CD4-positive, alpha-beta T cell treated with Interleukin-6 for 4 hours (primary cell): ENCODE measurements at places on chromosomes 3 and 15.

DNA sequence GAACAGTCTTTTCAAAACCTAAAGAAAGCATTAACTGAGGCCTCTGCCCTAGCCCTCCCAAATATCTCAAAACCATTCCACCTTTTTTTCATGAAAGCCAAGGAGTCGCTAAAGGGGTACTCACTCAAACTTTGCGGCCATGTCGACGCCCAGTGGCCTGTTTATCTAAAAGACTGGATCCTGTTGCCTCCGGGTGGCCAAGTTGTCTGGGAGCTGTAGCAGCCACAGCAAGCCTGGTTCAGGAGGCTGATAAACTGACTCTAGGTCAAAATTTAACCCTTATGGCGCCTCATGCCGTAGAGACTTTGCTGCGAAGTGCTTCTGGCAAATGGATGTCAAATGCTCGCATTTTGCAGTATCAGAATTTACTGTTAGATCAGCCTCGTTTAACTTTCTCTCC is 39.5 kb downstream of the ZBTB11 start:
- DNase-seq: no peak

DNA sequence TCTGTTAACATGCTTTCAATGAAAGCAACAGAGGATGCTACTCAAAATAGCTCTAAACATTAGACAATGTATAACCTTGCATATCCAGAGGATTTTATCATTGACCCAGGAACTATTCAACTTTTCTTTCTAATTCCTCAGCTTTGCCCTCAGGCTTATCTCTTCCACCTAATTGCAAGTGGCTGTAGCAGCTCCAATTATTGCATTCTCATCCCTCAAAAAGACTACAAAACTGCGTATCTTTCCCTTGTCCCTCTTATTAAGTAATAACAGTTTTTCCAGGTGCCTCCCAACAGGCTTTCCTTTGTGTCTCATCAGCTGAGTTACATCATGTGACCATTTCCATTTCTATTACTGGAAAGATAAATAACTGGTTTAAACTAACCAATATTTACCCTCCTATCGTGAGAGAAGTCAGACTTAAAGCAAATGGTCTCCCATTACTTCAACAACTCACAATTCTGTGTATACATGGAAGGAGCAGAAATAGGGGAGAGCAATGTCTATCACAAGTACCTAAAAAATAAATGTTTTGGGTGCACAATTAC is 78.0 kb upstream of the MBNL1 start:
- DNase-seq: no peak

GRCh38 chr3:30549600-30549999 is 56.8 kb upstream of the TGFBR2 start:
- DNase-seq: no peak

GRCh38 chr3:37418357-37418756 is 244.0 kb upstream of the LRRFIP2 start:
- DNase-seq: no peak

GRCh38 chr15:92071045-92071634 is 217.6 kb downstream of the SLCO3A1 start:
- DNase-seq: no peak

GRCh38 chr3:13145131-13145825 is 72.0 kb upstream of the IQSEC1 start:
- no peak for DNase-seq

DNA sequence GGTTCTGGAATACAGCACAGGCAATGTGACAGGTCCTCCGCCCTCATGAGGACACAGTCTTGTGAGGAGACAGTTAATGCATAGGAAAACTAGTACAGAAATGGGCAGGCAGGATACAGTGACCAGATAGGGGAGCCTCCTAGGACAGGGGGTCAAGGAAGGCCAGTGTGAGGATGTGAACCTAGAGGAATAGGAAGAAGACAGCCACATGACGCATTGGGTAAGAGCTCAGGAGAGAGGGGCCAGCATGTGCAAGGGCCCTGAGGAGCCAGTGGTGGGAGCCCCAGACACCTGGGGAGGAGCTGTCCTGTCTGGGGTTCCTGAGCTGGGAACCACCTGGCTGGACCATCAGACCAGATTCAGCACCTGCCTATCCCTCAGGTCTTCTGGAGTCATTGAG is 15.6 kb downstream of the IRAK2 start:
- DNase-seq: no peak

DNA sequence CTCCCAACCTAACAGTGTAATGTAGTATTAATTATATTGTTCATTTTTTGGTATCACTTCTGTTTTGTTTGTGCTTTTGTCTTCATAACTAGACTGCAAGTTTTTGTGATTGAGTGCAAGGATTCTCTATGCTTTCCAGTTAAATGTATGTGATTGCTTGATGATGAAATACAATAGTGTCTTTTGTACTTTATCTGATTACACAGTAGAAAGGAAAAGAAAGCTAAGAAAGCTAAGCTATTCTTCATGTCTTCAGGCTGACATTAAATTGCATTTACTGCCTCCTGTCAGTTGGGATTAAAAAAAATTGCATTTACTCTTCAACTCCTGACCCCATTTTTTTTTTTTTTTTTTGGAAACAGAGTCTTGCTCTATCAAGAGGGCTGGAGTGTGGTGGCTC is 28.5 kb downstream of the RTF1 start:
- DNase-seq: no peak

DNA sequence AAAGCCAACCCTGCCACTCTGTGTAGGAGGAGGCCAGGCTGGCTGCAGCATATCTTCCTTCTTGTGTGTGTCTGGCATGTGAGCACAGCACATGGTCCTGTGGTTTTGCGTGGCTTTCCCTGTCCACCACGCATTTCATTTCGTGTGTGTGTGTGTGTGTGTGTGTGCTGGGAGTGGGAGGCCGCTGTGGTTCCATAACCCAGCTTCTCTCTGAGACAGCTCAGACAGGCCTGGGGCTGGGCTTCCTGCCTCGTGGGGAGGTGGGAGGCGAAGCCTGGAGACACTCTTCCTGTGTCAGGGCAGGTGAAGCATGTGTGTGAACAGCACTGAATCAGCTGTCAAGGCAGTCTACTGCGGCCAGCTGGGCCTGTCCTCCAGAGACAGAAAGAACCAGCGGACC is 16.0 kb upstream of the MRPS22 start:
- peak; percentile 21 for DNase-seq

DNA sequence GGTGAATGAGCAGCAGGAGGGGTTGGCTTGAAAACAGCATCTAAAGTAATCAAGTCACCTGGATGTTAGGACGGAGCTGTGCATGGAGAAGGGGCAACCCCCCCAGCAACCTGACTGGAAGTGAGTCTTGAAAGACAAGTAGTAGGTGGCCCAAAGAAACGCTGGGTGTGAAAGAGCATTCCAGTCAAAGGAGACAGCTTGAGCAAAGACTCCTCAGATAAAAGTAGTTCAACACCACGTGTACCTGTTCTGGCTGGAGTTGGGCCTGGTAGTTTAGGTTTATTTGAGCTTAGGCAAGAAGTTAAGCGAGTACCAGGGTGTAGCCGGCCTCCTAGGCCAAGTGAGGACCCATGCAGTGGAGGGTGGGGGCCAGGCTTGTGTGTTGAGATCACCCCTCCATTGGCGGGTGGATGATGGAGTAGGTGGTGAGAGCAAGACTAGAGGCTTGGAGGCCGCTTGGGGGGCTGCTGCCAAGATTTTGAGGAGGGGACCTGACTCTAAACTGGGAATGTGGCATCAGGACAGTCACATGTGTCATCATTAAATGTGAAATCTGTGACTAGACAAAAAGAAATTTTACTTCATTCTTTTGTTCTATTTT is 61.3 kb downstream of the ABHD2 start:
- DNase-seq: no peak

GRCh38 chr3:133915685-133916658 is 20.3 kb upstream of the RAB6B start:
- DNase-seq: no peak

DNA sequence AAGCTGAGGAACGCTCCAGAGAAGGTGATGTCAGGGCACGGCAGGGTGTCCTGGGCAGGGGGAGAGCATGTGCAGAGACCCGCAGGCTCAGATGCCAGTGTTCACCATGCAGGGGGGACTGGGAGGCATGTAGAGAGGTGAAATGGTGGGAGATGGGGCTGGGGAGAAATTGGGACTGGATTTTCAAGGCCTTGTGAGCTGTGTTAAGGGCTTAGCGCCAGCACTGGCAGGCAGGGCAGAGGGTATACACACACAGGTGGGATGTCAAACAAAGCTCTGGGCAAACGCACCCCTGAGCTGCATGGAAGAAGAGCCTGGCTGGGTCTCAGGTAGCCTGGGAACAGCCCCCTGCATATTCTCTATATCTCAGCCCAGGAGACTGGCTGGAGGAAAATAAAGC is 282.7 kb downstream of the SHQ1 start:
- DNase-seq: no peak

- DNase-seq: no peak
These were observed 31.7 kb upstream of the THUMPD3 start for GRCh38 chr3:9331171-9331570.

GRCh38 chr3:14283813-14284438 is 105.3 kb downstream of the LSM3 start:
- no peak for DNase-seq

DNA sequence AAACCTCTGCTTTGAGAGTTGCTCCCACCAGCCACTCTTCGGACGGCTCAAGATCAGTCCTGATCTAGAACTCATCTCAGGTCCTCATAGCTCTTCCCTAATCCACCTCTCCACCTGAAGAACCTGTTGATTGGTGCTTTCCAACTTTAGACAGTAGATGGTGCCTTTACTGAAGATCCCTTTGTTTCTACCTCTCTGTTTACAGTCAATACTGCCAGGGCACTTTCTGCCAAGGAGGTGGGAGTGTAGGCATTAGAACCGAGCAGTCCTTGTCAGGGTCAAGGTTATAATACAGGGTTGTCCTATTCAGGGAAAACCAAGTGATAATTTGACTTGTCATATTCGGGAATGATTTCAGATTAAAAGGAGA is 1.2 kb downstream of the CGNL1 start:
- DNase-seq: no peak

DNA sequence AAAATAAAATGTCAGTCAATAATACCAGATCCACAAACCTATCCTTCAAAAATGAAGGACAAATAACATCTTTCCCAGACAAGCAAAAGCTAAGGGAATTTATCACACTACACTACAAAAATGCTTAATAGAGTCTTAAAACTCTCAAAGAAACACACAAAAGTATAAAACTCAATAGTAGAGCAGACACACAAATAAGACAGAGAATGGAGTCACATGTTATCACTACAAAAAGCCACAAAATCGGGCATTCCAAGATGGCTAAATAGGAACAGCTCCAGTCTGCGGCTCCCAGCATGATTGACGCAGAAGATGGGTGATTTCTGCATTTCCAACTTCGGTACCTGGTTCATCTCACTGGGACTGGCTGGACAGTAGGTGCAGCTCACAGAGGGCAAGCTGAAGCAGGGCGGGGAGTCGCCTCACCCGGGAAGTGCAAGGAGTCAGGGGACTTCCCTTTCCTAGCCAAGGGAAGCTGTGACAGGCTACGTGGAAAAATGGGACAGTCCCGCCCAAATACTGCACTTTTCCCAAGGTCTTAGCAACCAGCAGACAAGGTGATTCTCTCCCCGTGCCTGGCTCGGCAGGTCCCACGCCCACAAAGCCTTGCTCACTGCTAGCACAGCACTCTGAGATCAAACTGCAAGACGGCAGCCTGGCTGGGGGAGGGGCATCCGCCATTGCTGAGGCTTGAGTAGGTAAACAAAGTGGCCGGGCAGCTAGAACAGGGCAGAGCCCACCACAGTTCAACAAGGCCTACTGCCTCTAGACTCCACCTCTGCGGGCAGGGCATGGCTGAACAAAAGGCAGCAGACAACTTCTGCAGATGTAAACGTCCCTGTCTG is 46.3 kb downstream of the SENP7 start:
- DNase-seq: peak; percentile 70

DNA sequence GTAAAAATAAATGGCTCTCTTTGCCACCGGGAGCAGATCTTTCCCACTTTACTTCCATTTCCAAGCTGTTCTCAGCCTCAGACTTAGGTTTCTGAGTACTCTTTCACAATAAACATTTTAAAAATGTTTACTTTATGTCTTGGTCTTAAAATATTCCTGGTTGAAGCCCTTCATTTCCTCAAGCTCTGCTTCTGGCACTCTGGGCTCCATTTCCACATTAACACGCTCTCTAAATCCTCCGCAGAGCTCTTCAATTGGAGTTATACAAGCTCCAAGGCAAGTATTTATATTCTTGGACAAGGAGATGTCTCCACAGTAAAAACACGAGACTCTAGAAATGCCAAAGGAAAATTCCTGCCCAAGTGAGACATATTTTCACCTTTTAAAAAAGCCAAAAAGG is 169.3 kb downstream of the GREM1 start:
- DNase-seq: no peak

- DNase-seq: no peak
These were observed 53.7 kb upstream of the GYG1 start for GRCh38 chr3:148937467-148938255.

DNA sequence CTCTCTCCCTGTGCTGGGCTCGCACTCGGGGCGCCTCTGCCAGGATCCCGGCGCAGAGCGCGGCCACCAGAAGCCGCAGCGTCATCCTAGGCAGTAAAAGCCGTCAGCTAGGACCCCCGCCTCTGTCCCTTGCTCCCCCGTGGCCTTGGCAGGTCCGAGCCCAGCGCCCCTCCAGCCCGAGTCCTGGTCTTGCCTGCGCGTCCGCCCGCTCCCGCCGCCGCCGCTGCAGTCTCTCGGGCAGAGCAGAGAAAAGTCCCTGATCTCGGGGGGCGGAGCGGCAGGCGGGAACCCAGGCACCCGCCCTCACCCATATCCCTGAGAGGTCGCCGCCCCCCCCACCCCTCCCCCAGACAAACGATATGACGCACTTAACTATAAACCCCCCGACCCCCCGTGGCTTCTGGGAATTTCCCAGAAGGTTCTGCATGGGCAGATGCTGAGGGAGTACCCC is at the start of gene COL7A1:
Gene COL7A1 (minus strand): TSS at position 255 of the 451 bp plus-strand sequence. CDS start 170 bp downstream, at position 85.
- DNase-seq: no peak

GRCh38 chr3:62260655-62261054 is 112.7 kb downstream of the FEZF2 start:
- DNase-seq: no peak

DNA sequence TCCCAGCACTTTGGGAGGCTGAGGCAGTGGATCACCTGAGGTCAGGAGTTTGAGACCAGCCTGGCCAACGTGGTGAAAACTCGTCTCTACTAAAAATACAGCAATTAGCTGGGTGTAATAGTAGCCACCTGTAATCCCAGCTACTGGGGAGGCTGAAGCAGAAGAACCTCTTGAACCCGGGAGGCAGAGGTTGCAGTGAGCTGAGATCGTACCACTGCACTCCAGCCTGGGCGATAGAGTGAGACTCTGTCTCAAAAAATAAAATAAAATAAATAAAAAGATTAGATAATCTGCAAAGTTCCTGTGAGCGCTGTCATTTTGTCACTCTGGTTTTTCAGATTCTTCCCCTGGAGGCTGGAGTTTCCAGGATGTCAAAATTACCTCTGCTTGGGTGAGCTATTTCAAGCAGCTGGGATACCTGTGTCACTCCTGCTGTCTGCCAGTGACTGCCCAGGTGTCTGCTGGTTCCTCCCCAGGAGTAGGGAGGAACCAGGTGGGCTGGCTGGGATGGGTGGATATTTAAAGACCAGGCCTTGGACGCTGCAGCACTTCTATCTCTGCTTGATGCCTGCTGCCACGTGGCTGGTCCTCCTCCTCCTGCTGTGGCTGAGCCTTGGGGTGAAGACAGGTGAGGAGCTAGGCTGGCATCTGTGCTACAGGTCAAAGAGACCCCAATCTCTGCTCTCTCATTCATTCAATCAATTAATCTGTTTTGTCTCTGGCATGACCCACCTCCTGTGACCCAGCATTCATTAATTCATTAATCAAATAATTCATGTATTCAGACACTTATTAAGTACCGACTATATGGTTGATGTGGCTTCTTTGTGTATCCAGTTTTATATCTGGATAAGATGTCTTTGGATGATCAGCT is 19.5 kb upstream of the MUC20 start:
- no peak for DNase-seq
